ENCODE measurements at places on chromosomes 3 and 15.

GRCh38 chr15:73897441-73898261 lies 24.3 kb downstream of the TBC1D21 start:
- peak; percentile 82 for DNase-seq

DNA sequence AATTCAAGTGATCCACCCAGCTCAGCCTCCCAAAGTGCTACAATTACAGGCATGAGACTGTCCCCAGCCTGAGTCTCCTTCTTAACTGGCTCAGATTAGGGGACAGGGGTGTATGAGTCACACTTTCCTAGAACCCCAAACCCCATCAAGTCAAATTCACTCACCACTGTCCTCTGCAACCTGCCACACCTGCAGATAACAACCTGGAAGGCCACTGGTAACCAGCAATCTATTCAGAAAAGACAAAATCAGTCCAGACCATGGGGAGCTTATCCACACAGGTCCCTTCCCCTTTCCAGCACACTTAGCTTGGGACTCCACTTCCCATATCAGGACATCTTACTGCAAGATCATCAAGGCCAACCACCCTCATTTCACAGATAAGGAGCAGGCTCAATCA lies 6.4 kb downstream of the WDR73 start:
- no peak for DNase-seq

DNA sequence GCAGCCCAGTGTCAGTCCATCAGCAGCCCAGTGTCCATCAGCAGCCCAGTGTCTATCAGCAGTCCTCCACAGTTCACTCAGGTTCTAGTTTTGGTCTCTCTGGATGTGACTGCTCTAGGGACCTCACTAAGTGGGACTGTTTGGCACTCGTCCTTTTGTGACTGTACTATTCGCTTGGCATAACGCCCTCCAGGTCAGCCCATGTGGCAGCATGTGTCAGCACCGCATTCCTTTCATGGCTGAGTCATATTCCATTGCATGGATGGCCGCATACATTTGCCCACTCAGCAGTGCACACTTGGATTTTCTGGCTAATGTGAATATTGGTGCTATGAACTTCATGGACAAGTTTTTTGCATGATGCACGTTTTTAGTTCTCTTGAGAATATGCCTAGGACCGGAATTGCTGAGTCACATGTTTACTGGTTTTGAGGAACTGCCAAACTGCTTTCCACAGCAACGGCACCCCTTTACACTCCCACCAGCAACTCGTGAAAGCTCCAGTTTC lies 16.4 kb downstream of the CHST13 start:
- DNase-seq, result peak; percentile 91

GRCh38 chr3:153343988-153344782 lies 182.2 kb downstream of the RAP2B start:
- DNase-seq, result no peak

GRCh38 chr3:10116138-10116460 lies 624 bp downstream of the BRK1 start:
- DNase-seq, result no peak

GRCh38 chr3:186990878-186991308 lies 60.6 kb downstream of the ST6GAL1 start:
- peak; percentile 18 for DNase-seq

GRCh38 chr3:194308601-194309449 lies 42.3 kb downstream of the CPN2 start:
- no peak for DNase-seq

GRCh38 chr15:40857601-40858341 lies 13.9 kb downstream of the SPINT1 start:
- DNase-seq, result peak; percentile 67

DNA sequence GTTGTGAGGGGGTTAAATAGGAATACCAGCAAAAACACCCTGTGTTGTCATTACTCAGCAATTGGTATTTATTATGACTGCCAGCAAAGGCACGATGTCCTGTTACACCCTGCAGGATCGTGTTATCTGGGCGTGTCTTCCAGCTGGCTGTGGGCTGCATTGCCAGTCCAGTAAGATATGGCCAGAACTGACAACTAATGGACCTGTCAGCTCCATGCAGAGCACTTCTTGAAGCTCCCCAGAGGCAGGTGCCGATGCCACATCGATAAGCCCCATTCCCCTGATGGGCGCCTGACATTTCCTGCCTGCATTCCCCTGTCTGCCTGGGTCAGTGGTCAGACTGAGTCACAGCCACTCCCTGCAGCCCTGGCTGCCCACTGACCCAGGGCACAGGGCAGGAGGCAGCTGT lies 79.7 kb upstream of the RASGRF1 start:
- peak; percentile 49 for DNase-seq

GRCh38 chr15:73373221-73373620 lies 4.5 kb upstream of the HCN4 start:
- DNase-seq, result no peak

DNA sequence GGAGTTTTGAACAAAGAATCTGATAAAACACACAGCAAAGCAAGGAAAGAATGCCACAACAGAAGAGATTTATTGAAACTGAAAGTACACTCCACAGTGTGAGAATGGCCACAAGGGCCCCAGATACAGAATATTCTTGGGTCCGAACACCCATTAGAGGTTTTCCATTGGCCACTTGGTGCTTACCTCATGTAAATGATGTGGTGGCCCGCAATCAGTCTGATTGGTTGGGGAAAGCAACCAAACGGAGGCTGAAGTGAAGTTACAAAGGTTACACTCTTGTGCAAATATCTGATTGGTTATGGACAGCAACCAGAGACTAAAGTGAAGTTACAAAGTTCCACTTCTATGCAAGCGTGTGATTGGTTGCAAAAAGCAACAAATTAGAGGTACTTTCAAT lies 20.4 kb downstream of the NSUN3 start:
- DNase-seq, result no peak

GRCh38 chr15:57823325-57823882 lies 116.9 kb downstream of the POLR2M start:
- DNase-seq, result no peak

- peak; percentile 80 for DNase-seq
Observed at GRCh38 chr3:70982284-70982683, 601.2 kb downstream of the FOXP1 start.

DNA sequence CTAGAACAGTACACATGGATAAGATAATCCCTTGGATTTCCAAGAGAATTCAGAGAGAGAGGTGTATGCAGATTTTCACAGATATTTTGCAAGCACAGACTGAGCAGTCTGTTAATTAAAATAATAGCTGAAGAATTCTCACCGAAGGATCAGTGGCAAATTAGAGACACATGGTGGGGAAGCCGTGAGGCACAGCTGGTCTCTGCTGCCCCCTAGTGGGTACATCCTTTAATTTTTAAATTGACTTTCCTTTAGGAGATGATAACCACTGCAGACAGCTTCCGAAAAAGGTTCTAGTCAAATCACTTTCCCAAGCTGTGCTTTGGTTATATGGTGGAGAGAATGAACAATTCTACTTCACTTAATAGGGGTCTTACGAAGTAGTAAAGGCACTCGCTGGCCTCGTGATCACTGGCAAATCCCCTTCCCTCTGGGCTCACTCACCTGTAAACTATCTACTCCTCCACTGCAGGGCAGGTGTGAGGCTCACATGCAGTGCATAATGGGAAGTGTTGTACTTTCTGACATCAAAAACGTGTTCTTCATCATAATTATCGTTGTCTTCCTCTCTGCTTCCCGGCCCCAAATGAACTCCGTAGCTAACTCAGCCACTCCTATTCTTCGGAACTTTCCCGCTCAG lies 19.5 kb downstream of the MESD start:
- DNase-seq, result peak; percentile 78
